ENCODE measurements at places on chromosomes 11 and 22. TPM values are rescaled to one million over a fixed set of nuclear protein-coding genes. Genes with fewer than 3 reads are reported as not detected.

GRCh38 chr11:38282718-38283117, 1684.7 kb upstream of the RAG2 start:
- no peak for DNase-seq

- peak; percentile 97 for DNase-seq
These were observed 114.5 kb downstream of the MAML2 start for GRCh38 chr11:96228473-96228891.

GRCh38 chr11:9528136-9528501, 45.4 kb upstream of the WEE1 start:
- no peak for DNase-seq

DNA sequence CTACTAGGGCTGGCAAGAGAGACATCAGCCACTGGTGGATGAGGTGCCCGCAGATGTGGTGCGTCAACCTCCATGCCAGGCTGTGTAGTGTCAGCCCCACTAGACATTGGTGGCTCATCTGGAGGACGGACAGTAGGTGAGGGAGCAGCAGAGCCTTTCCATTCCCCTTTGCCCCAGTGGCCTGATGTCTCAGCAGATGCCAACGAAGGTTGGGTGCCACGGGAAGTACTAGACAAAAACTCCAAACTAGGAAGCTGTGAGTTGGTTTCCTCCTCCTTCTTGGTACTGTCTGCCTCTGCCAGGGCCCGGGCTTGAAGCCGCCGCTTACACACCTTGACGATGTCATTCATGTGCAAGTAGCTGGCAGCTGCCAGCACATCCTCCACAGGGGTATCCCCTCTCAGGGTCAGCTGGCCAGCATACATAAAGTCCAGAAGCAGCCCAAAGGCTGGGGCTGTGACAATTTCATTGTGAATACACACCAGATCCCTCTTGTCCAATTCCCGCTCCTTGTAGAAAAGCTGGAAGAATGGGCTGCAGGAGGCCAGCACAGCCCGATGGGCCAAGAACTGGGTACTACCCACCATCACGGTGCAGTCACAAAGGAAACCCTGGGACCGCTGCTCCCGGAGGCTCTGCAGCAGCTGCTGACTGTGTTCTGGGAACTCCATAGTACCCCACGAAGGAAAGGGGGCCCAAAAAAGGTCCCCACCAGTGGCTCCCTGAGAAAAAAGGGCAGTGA, 795 bp downstream of the ZBTB3 start:
- no peak for DNase-seq

FERMT3 gene
- total RNA-seq: 38.9 TPM

Data from glomerular endothelial cell (primary cell).